ENCODE measurements at places on chromosomes 7 and 10. TPM values are rescaled to one million over a fixed set of nuclear protein-coding genes. Genes with fewer than 3 reads are reported as not detected.

Gene FAM25A
- total RNA-seq: not detected

DNA sequence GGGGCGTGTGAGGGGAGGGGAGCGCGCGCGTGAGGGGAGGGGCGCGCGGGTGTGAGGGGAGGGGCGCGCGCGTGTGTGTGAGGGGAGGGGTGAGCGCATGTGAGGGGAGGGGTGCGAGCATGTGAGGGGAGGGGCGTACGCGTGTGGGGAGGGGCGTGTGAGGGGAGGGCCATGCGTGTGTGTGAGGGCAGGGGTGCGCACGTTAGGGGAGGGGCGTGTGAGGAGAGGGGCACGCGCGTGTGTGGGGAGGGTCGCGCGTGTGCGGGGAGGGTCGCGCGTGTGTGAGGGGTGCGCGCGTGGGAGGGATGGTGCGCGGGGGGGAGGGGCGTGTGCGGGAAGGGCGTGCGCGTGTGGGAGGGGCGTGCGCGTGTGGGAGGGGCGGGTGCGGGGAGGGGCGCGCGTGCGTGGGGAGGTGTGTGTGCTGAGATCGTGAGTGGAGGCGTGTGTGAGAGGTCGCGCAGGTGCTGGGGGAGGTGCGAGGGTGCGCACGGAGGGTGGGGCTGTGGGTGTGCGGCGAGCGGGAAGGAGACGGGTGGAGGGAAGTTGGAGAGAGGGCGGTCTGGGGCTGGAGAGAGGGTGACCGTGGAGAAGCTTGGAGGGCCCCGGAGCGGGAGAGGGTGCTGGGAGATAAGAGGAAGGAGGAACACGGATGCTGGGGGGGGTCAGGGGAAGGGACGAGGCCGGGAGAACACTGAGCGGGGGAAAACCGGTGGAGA, 19.7 kb downstream of the MXI1 start:
- peak; percentile 27 for DNase-seq

DNA sequence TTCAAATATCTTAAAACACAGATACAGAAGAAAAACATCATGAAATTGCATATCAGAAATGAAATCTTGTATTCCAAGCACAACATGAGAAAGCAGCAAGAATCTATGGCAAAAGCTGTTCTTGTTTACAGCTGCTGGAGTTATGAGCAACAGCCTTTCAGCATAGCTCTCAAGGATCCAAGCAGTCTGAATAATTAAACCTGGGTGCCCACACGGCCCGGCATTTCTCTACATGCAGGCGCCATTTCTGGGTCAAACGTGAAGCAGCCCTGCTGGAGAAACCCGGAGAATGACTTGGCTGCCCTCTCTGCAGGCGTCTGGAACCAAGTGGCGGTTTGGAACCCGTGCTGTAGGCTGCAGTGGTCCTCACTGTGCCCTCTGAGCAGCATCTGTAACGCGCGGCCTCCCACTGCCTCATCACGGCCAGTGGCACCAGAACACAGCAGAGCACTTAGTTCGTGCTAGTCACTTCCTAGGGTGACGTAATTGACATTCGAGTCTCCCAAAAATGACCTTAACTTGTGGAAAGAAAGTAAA, 213.0 kb downstream of the TCERG1L start:
- DNase-seq: no peak

DNA sequence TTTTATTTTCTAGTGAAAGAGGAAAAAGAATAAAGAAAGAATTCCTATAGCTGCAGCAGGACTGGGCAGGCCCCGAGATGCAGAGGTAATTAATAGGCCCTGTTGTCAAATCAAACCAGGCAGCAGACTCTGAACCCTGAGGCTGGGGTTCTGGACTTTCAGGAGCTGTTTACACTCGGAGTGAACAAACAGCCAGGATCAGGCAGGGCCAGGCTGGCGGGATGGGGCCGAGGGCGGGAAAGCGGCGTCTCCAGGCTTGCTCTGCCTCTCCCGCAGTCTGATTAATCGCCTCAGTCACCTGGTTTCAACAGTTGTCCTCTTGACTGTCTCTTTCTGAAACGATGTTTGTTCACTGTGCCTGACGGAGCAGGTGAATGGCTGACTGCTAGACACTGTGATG, 675.4 kb upstream of the FOXK1 start:
- peak; percentile 83 for DNase-seq

Gene CNNM1
- 0.52 TPM for total RNA-seq
